Heart right ventricle (tissue), 16 donors: ENCODE measurements at places on chromosomes 5 and 9.

- DNase-seq, result peak; percentile 85
- no peaks in the 10 kb centered on the region for H3K27me3 ChIP-seq
- peaks cover 42% of the 10 kb centered on the region for H3K4me1 ChIP-seq
Observed at GRCh38 chr5:139696894-139697658, 48.9 kb downstream of the CXXC5 start.

DNA sequence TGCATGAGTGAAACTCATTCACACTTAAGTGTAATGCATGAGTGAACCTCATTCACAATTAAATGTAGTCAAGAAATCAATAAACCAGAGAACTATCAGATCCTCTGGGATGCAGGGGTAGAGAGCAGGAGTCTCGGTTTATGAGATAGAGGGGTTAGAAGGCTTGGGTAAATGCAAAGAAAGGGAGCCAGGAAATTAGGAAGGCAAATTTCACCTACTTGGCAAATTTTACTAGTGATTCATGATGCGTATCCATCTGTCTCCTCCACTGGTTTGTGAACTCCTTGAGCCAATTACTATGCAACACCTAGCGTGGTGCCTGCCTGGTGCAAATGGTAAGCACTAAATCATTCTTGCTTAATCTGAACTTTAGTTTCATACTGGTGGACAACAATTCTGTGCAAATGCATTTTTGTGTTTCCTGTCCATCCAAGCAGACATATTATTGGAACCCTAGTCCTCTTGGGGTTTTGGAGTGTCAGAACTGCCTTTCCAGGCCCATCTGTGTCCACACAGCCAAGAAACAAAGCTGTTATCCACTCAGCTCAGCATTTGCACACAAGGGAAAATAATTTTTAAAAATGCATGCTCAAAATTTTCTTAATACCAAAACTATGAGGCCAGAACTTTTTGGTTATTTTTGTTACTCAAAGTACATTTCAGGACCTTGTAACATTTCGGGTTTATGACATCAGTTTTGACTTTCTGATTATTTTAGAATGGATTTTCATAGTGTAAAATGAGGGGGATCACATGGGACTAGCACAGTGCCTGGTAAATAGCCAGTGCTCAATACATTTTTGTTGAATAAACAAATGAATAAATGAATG is 5.2 kb downstream of the HAPLN1 start:
- no peak for DNase-seq
- H3K27ac ChIP-seq, result no peak overlapping the region
- no peaks in the 10 kb centered on the region for H3K36me3 ChIP-seq
- no peak overlapping the region for H3K4me3 ChIP-seq
- no peaks in the 10 kb centered on the region for H3K4me1 ChIP-seq

DNA sequence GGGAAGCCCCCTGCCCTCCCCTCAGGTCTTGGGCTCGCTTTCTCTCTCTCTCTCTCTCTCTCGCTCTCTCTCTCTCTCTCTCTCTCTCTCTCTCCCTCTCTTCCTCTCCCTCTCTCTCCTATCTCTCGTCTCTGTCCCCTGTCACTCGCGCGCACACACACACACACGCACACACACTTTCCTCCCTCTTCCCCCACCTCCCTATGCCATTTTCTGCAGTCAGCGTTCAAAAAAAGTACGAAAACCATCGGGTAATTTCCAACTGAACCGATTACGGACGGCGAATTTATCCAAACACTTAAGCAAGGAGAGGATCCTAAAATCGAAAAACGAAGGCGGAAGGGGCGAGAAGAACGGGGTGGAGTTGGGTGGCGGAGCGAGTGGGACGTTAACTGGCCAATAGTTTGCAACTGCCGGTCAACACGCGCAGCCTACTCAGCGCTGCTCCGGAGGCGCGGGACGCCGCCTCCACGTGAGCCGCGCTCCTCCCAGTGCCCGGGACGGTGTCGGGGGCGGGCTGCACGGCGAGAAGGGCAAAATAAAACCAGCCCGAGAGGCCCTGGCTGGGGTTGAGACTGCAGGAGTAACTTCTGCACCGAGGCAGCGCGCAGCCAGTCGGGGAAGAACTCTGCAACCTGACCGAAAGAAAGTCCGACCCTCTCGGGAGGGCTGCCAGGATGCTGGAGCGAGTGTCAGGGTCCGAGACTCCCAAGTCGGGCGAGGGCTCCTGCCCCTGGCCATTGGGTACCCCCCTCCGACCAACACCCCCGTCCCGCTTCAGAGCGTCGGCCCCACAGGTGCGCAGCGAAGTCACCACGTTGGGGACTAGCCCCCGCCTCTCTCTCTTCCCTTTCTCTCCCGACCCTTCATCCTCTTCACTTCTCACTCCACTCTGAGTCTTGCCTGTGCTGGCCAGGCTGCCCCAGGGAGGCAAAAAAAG is 24.9 kb upstream of the ELAVL2 start:
- no peaks in the 10 kb centered on the region for H3K36me3 ChIP-seq
- H3K27me3 ChIP-seq, result peaks cover 33% of the 10 kb centered on the region
- peaks cover 7% of the 10 kb centered on the region for H3K4me1 ChIP-seq
- no peak overlapping the region for H3K27ac ChIP-seq
- H3K4me3 ChIP-seq, result peak overlapping the region; percentile 20

GRCh38 chr5:68356623-68357022 is 141.1 kb downstream of the PIK3R1 start:
- no peak overlapping the region for H3K27ac ChIP-seq
- peaks cover 5% of the 10 kb centered on the region for H3K4me1 ChIP-seq
- DNase-seq, result no peak
- H3K36me3 ChIP-seq, result no peaks in the 10 kb centered on the region
- H3K4me3 ChIP-seq, result no peak overlapping the region

- H3K36me3 ChIP-seq, result no peaks in the 10 kb centered on the region
- DNase-seq, result no peak
- no peak overlapping the region for H3K4me3 ChIP-seq
- no peak overlapping the region for H3K27ac ChIP-seq
Observed at GRCh38 chr5:165928971-165929370, 2362.5 kb upstream of the WWC1 start.

DNA sequence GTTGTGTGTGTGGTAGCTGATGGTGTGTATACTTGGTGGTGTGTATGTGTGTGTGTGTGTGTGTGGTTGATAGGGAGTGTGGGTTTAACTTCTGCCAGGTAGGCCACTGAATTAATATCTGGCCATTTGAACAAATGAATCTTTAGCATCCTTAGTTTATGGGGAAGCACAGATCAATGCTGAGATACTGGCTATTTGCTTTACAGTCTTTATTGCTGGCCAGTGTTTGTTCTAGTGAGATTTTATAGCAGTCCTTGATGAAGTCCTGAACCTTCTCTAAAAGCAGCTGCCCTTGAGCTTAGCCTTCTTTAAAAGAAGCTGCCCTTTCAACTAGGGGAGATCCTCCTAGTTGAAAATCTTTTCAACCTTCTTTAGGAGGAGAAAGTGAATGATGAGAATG is 69.3 kb downstream of the MACIR start:
- no peak for DNase-seq
- no peak overlapping the region for H3K4me3 ChIP-seq
- no peaks in the 10 kb centered on the region for H3K4me1 ChIP-seq
- no peaks in the 10 kb centered on the region for H3K36me3 ChIP-seq
- H3K27me3 ChIP-seq, result no peaks in the 10 kb centered on the region

DNA sequence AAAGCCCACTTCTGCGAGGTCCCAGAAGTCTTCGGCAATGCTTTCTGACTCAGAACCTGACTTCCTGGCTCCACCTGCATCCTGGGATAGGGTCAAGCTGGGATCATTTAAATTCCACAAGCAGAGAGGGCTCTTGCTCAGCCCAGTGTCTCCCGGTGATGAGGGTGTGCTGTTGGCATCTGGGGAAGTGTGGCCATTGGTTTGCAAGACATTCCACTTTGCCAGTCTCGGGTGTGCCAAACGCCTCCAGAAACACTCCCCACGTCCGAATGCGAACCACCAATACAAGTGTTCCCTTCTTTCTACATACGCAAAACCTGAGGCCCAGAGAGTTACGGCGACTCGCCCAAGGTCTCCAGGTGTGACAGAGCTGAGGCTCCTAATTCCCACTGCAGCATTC is 43.1 kb upstream of the FCN2 start:
- peaks cover 49% of the 10 kb centered on the region for H3K36me3 ChIP-seq
- DNase-seq, result no peak
- H3K4me1 ChIP-seq, result no peaks in the 10 kb centered on the region
- H3K27me3 ChIP-seq, result no peaks in the 10 kb centered on the region
- H3K27ac ChIP-seq, result no peak overlapping the region
- no peak overlapping the region for H3K4me3 ChIP-seq

DNA sequence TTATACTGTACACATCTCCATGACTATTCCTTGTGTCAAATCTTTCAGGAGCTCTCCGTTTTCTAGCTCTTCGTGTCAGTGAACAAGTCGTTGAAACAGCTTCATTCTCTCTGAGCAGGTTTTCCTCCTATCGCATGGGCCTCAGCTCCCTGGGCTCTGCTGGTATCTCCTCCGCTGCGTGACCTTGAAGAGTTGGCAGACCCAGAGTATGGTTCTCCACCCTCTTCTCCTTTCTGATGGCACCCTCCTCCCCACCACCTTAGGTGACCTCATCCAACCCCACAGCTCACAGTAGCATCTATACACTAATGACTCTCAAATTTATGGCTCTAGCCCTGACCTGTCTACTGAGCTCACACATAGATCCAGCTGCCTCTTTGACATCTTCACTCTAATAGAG is 36.0 kb upstream of the PDE8B start:
- no peak overlapping the region for H3K4me3 ChIP-seq
- no peak for DNase-seq
- peaks cover 9% of the 10 kb centered on the region for H3K27me3 ChIP-seq
- H3K36me3 ChIP-seq, result no peaks in the 10 kb centered on the region
- no peaks in the 10 kb centered on the region for H3K4me1 ChIP-seq
